Neural progenitor cell (in vitro differentiated cells): ENCODE measurements at places on chromosomes 5 and 9. TPM values are rescaled to one million over a fixed set of nuclear protein-coding genes. Genes with fewer than 3 reads are reported as not detected.

DNA sequence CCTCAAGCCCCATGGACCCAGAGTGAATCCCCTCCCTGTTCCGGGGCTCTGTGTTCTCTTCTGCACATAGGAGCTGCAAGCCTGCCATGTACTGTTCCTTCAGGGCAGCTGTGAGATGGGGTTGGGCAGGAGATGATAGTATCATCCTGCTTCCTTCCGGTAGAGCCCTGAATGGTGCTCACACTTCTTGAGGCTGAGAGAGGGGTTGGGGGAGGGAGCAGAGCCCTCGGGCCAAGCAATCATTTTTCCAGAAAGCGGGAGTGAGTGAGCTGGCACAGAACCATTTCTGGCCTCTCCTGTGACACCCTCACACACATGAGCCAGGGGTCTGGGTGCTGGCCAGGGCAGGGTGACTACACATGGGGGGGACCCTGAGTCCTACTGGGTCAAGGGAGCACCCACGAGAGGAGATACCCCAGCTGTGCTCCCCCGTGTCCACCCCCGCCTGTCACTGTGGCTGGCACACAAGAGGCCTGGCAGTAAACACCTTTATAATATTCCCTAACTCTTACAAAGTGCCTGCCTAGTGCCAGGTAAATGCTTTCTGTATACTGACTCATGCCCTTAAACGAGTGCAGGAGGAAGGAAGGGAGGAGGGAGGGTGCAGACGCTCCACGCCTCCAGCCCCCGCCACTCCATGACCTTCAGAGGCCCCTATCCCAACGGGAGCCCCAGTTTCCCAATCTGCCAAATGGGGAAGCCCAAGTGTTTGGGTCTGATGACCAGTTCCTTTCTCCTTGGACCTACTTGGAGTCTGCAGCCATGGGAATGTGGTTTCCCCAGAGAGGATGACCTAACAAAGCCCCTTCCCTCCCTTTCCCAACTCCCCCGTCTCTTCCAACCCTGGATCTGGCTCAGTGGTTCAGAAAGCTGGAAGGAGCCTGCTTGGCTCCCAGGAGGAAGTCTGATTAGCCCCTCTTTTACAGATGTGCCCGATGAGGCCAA is 15.5 kb downstream of the AKNA start:
- no peaks in the 10 kb centered on the region for H3K27me3 ChIP-seq
- H3K36me3 ChIP-seq: no peaks in the 10 kb centered on the region
- no peak overlapping the region for H3K27ac ChIP-seq

DNA sequence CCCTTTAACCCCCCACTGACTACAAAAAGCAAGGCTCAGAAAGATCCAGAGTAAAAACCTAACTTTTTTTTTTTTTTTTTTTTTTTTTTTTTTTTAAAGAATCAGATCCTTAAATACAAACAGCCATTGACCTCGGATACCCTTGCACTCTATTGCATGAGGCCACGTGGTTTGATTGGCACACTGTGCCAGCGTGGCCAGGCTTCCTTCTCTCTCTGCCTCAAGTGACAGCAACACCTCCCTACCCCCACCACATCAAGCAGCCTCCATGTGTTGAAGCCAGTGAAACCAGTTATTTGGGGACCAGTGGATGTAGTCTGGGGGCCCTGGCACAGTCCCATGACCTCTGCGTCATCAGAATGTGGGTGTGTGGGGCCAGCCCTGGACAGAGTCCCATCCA is 71.4 kb downstream of the OTULIN start:
- no peak overlapping the region for H3K27ac ChIP-seq
- DNase-seq: no peak
- H3K36me3 ChIP-seq: no peaks in the 10 kb centered on the region
- no peak overlapping the region for H3K4me3 ChIP-seq

- H3K4me3 ChIP-seq: no peak overlapping the region
- no peaks in the 10 kb centered on the region for H3K36me3 ChIP-seq
- H3K27me3 ChIP-seq: no peaks in the 10 kb centered on the region
- no peak overlapping the region for H3K27ac ChIP-seq
Measured at GRCh38 chr9:112034216-112034611, 137.6 kb downstream of the UGCG start.

DNA sequence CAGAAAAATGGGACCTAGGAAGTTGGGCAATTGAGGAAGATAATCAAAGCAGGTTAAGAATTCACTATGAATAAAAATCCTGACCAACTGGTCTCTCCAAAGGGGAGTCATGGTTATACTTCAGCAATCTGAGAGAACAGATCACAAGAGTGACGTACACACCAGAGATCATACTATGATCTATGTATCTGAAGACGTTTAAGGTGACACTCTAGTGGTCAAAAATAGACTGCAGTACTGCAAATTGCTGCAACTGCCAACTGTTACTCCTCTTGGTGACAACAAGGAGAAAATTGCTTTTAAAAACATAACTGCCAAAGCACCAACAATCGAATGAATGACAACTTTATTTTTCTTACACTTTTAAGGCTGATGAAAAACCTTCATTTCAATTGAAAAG is 4.9 kb downstream of the AK6 start:
- H3K36me3 ChIP-seq: peaks cover 8% of the 10 kb centered on the region
- no peak overlapping the region for H3K27ac ChIP-seq
- no peak for DNase-seq
- H3K4me3 ChIP-seq: no peak overlapping the region

The CNTNAP3B gene
- total RNA-seq: 16.0 and 22.8 TPM in 2 replicates

The SLC46A2 gene
- total RNA-seq: not detected in 2 replicates
